ENCODE measurements at places on chromosomes 12 and 14.
A peak's percentile ranks its signal among the peaks of the same experiment; 100 is the strongest.

GRCh38 chr12:101919447-101919846 lies 42.1 kb downstream of the DRAM1 start:
- no peak for DNase-seq

DNA sequence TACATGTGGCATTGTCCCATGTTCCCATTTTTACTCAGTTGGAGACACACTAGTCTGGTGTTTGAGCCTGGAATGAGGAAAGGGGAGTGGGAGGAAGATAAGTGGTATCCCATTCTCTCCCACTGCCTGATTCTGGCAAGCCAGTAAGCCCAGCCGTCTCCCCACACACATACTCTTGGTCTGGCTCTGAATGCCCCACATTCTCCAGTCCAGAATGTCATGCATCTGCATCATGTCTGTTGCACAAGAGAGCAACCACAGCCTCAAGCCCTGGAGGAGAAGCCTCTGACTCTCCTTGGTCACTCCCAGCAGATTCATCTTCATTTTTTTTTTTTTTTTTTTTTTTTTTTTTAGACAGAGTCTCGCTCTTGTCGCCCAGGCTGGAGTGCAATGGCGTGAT lies 48.0 kb downstream of the DRAM1 start:
- DNase-seq, result peak; percentile 53

DNA sequence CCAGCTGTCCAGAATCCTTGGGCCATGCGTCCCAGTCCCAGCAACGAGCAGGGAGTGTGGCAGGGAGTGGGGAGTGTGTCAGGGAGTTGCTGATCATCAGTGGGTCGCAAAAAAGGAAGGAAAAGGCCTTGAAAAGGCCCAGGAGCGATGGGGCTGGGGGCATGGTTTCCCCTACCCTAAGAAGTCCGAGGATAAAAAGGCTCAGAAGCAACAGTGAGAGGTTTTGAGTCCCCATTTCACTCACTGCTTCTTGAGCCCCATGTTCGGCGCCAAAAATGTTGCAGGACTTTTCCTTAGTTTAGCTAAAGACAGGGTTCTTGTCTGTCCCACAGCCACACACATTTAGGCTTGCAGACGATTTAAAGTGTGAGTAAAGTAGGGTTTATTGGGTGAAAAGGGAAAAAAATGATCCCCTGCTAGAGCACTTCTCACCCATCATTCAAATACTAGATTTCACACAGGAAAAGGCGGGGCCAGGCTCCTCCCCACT lies 189.5 kb downstream of the KCNC2 start:
- DNase-seq, result no peak

DNA sequence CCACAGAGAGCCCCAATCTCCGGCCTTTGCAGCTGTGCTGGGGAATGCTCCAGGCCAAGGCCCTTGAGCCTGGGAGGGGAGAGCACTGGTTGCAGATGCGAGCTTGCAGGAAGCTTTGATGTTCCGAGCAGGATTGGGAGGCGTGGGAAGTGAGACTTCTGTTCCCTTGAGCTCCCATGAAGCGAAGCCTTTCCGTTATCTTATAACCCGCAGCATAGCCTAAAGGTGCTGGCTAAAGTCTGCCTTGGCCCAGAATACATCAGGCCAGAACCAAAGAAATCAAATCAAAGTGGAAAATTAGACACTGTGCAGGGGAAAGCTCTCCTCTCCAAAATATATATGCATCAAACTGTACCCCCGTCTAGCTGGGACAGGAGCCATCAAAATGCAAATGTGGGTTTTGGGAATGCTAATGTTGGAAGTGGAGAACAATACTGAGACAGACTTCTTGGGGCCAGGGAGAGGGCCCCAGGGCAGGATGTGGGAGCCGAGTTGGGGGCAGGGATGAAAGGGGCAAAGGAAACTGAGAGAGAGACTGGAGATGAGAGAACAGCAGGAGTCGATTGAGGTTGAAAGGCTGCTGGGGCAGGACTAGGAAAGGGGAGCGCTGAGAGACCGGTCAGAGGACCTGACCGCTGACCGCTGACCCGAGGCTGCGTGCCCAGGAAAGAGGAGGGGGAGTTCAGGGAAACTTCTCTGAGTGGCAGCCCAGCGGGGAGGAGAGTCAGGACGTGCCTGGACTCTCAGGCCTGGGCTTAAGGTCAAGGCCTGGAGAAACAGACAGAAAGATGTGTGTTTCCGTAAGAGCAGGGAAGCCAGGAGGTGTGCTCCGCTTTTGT lies 152.2 kb upstream of the PARP11 start:
- DNase-seq, result no peak

GRCh38 chr12:42469355-42470175 lies 120.0 kb downstream of the PRICKLE1 start:
- peak; percentile 71 for DNase-seq

DNA sequence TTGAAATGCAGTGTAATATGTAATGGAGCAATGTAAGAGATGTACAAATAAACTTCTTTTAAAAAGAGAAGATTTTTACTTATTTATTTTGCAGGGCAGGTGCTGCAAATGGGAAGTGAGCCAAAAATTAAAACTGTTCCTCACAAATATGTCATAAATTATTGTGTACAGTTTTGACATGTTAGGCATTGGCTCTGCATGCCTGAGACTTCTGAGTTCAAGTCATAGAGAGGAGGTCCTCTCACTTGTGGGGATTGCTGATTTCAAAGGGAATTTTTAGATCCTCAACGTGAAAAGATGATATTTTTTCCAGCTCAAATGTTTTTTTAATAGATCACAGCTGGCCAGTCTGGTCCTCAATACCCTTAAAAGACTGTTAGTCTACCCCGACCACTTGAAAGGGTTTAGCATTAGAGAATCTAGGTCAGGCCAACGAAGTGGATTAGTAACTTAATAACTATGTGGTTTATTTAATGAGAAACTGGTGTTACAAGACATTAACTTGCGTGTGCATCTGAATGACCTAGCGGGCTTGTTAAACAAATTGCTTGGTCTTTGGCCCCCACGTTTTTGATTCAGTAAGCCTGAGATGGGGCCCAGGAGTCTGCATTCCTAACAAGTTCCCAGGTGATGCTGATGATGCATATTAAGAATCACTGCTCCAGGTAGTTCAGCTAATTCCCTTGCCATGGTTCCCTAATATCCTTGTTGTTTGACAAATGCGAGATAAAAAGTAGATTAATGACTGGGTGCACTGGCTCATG lies 30.9 kb upstream of the WDR89 start:
- no peak for DNase-seq

- DNase-seq, result no peak
Measured at GRCh38 chr12:7130701-7131501, 730 bp downstream of the CLSTN3 start.

DNA sequence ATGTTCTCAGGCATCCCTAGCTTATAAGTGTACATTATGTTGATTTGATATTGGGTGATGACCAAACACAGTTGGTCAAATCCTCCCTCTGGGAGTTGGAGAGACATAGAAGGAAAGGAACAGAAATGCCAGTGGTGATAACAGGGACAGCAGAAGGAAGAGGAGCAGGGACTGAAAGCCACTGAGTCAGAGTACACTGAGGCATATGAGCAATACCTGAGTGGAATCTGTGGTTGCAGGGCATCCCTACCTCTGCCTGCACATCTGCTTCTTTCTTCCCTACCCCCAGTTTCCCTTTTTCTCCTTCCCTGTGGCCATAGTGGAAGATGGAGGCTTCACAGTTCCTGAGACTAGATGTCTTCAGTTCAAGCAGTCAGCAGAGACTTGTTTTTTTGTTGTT lies 44.9 kb downstream of the BICD1 start:
- no peak for DNase-seq

DNA sequence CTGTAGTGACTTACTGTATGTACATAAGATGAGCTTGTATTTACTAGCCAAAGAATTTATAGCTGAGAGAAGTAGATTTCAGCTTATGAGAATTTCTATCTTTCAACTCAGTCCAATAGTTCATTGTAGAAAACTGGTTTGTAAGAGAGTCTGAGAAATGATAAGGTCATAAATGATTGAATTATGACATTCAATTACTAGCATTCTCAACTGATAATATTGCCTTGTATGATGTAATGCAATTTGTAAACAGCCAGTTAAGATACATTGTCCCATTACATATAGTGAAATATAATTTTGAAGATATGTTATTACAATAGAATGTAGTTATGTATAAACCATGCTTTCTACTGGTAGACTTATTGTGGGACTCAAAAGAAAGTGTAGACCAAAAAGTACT lies 42.5 kb upstream of the STRAP start:
- DNase-seq, result no peak

GRCh38 chr12:93176610-93177126 lies 201.1 kb upstream of the NUDT4 start:
- DNase-seq, result no peak

DNA sequence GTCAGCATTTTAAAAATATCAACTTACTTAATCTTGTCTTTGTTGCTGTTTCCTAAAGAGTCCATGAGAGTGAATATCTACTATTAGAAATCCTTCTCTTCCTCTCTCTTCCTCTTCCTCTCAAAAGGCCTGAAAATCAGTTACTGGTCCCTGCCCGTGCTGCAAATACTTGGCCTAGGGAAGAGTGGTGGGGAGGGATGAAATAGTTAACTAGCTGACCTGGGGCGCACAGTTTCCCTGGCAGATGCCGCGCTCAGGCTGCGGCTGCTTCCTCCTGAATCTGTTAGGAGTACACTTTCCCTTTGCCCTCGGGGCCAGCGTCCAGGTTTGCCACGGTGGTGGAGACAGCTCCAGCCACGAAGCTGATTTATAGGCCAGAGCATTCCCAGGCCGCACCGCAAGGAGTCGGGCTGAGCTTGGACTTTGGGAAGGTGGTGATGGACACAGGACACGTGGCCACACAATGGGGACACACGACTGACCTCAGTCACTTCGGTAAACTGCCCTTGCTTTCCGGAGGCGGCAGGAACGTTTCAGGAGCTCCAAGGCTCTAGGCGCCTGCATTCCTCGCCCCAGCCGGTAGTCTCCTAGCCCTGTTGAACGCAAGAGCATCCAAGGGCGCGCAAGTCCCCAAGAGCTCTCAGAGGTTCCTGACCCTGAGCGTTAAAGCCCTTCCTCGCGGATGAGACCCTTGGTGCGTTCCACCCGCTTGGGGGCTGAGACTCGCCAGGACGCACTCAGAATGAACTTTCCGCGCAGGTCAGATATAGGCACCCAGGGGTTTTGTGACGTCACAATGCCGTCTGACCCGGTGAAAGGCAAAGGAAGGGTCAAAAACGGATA lies 7.1 kb upstream of the ASCL1 start:
- DNase-seq, result no peak

- DNase-seq, result no peak
Measured at GRCh38 chr14:71931492-71932228, 569 bp upstream of the RGS6 start.

- DNase-seq, result no peak
Measured at GRCh38 chr12:10042167-10042566, 11.7 kb downstream of the CLEC9A start.

- DNase-seq, result peak; percentile 82
Measured at GRCh38 chr12:56987551-56988053, 18.7 kb downstream of the ZBTB39 start.

- DNase-seq, result no peak
Measured at GRCh38 chr14:99363616-99364290, 91.8 kb upstream of the BCL11B start.

DNA sequence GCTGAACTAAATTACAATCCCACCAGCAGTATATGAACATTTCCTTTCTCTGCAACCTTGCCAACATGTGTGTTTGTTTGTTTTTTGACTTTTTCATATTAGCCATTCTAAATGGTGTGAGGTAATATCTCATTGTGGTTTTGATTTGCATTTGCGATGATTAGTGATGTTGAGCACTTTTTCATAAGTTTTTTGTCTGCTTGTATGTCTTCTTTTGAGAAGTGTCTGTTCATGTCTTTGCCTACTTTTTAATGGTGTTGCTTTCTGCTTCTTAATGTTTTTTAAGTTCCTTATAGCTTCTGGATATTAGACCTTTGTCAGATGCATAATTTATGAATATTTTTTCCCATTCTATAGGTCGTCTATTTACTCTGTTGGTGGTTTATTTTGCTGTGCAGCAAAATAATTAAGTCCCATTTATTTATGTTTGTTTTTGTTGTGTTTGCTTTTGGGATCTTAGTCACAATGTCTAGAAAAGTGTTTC lies 1262.9 kb downstream of the FSCB start:
- DNase-seq, result no peak

- peak; percentile 68 for DNase-seq
Measured at GRCh38 chr12:107736914-107737313, 24.0 kb downstream of the PRDM4 start.

DNA sequence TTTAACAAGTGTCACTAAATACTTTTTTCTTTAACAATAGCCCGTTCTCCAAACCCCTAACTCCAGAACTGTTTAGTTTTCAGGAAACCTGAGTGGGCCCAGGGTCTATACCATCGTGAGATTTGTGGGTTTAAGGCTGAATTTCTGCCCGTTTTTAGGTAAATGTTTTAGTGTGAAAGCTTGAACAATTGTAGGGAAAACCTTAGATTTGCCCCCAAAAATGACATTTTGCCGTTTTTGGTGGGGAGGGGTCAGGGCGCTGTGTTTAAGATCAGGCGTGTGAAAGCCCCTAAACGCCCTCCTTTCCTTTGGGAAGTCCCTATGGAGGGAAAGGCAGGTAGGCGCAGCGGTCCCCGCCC lies 320 bp upstream of the PRPF39 start:
- DNase-seq, result no peak

DNA sequence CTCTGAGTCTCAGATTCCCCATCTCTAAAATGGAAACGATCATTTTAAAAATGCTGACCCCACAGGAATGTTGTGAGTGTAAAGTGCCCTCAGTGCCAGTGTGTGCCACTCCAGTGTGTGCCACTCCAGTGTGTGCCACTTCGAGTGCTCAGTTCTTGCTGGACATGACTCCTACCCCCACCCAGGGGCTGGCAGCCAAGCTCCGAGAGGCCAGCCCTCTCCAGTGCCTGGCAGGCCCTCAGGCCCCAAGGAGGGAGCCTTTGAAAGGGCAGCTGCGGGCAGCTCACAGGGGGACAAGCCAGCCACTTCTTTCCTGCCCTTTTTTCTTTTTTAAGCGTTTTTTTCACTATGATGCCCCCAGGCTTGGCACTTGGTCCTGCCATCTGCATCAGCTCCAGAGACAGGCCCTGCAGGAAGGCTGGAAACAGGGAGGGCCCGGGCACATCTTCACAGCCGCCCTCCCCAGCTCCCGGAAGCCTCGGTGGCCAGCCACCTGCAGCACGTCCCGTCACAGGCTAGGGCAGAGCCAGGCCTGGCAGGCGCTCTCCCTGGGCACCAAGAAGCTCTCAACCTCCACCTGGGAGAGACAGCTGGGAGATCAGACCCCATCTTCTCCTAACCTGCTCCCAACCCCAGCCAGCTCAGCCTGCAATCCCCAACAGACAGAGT lies 29.8 kb downstream of the NCOR2 start:
- no peak for DNase-seq

DNA sequence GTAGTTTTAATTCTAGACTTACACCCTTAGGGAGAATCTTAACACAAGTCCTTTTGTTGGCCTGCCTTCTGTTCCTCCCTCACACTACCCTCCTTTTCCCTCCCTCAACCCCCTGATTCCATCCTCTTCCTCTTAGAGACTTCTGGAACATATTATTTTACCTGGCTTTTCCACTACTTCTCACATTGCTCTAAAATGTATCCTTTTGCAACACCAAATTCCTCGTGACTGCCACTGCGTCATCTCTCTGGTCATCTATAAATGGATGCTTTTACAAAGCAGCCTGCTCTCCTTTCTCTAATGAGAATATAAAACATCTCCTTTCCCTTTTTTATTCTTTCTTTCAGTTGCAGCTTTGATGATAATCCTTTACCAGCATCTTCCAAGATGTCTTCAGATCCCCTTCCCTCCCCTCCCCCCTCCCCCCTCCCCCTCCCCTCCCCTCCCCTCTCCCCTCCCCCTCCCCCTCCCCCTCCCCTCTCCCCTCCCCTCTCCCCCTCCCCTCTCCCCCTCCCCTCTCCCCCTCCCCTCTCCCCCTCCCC lies 93.6 kb downstream of the DIP2B start:
- no peak for DNase-seq

- DNase-seq, result no peak
Measured at GRCh38 chr12:54700849-54701248, 52.7 kb upstream of the DCD start.

All from Kasumi-1 (cell line).